Astrocyte of the hippocampus (primary cell): ENCODE measurements at places on chromosomes 7 and 10.
A peak's percentile ranks its signal among the peaks of the same experiment; 100 is the strongest.

- peak; percentile 24 for DNase-seq
Observed at GRCh38 chr7:101232141-101232850, 5.3 kb downstream of the CLDN15 start.

DNA sequence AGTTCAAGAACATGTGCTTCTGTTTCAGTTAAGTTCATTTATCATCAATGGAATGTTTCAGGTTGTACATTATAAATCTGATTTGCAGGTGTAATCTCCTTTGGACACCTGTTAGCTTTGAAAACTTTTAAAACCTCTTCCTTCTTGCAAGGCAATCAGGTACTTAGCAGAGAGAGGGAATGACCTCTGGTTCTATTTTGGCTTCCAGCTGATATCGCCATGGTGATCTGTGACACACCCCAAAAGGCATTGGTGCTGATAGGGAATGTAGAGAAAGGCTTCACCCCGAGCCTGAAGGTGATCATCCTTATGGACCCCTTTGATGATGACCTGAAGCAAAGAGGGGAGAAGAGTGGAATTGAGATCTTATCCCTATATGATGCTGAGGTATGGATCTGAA lies 35.4 kb downstream of the ACSL5 start:
- DNase-seq = no peak

GRCh38 chr7:21743493-21743892 lies 200.7 kb downstream of the DNAH11 start:
- DNase-seq = no peak

GRCh38 chr10:121129266-121129665 lies 278.1 kb downstream of the WDR11 start:
- DNase-seq = no peak

DNA sequence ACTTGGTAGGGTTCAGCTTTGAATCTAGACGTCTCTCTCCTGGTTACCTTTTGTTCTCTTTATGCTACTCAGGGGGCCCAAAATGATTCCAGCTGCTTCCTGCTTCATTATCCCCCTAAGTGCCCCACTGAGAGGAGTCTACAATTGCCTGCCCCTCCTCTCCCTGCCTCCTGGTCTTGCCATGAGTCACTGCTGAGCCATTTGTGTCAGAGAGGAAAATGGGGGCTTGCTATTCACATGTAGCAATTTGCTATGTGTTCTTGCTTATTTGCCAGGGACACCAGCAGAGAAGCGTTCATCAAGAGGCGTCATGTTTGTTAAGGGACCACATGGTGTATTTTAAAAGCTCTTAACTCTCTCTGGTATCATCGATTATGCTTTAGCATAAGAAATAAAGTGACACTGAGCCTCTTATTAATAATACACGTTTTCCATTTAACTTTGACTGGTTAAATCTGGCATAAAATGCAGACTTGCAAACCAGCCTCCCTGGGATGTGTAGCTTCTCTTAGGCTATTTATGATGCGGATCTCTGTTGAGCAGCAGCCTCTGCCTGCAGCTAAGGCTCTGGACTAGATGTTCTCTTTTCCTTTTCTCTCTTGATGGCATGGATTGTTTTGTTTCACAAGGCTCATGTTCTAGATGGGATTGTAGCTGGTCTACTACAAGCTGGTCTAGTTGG lies 239.3 kb downstream of the AUTS2 start:
- peak; percentile 73 for DNase-seq

DNA sequence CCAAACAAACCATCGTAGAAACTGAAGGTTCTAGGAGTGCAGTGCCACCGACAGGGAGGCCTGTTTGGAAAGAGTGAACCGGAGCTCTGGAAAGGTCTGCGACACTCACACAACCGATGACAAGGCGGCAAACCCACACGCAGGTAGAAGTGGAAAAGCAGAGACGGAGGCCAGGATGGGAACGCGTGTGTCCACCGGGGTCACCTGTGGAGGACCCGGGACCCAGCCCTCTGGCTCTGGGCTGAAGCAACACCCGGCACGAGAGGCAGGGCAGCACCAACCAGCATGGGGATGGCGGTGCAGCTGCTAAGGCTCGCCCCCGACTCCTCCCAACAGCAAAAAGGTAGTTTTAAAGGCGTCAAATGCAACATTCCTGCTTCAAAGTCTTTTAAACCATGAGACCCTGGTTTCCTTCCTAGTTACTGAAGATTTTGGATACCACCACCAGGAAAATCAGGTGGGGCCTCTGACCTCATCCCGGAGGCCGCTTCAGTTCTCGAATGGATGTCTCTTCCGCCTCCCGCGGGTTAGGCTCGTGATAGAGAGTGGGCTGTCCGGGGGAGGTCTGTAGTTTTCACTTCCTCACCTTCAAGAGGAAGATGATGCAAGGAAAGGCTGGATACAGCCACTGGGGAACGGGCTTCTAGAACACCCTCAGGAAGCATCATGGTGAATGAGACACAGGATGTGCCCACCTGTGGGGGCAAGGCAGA lies 115.5 kb downstream of the SMURF1 start:
- DNase-seq = no peak

GRCh38 chr7:140923358-140924006 lies 1.2 kb downstream of the BRAF start:
- peak; percentile 35 for DNase-seq

GRCh38 chr7:69564454-69565417 lies 33.5 kb upstream of the AUTS2 start:
- peak; percentile 61 for DNase-seq

GRCh38 chr7:18429547-18429946 lies 66.0 kb upstream of the HDAC9 start:
- peak; percentile 49 for DNase-seq

GRCh38 chr10:22638863-22639262 lies 75.5 kb downstream of the PIP4K2A start:
- DNase-seq = no peak

- DNase-seq = no peak
Observed at GRCh38 chr10:378930-379704, 243.9 kb downstream of the ZMYND11 start.

GRCh38 chr10:75761289-75761688 lies 329.9 kb downstream of the LRMDA start:
- no peak for DNase-seq

GRCh38 chr7:138745189-138745588 lies 44.0 kb upstream of the SVOPL start:
- no peak for DNase-seq

DNA sequence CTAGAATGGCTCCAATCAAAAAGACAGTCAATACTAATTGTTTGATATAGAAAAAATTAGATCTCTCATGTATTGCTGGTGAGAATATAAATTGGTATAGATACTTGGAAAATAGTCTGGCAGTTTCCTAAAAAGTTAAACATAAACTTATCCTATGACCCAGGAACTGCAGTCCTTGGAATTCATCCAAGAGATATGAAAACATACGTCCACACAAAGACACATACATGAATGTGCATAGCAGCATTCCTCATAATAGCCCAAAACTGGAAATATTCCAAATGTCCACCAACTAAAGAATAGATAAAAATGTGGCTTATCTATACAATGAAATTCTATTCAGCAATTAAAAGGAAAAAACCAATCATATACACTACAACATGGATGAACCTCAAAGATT lies 128.4 kb downstream of the ZFAND4 start:
- DNase-seq = no peak

DNA sequence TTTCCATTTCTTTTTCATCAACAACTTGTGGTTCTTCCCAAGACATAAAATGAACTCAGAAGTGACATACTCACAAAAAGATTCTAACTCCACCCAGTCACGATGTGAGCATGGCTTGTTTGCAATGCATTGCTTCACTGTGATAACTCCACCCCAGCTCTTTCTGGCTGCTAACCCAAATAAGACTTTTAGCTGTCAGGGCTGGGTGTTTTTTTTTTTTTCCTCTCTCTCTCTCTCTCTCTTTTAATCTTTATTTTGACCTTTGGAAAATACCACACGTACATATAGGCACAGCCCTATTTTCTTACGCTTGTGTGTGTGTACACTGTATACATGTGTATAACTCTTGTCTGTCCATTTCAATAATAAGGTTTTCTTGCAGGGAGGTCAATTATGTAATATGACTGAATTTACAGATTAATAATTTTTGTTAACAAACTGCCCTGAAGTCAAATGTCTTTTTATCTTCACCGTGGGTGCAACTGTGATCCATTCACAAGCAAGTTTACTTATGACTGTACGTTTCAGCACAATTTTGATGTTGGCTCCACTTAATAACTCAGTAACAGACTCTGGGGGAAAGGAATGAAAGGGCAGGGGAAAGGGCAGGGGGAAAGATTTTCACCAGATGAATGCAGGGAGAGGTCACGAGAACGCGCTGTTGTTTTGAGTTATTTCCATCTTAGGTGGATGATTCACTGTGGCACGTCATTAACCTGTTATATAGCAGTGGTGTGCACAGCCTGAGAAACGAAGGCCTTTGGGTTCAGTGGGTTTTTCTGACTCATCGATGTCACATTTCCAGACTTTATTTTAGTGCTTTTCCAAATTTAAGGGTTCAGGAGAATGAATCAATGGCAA lies 49.1 kb downstream of the APBB1IP start:
- peak; percentile 93 for DNase-seq

GRCh38 chr7:44750921-44751571 lies 2.4 kb downstream of the ZMIZ2 start:
- peak; percentile 53 for DNase-seq

GRCh38 chr10:88017781-88018180 lies 154.4 kb downstream of the PTEN start:
- DNase-seq = no peak

- no peak for DNase-seq
Observed at GRCh38 chr10:92074126-92074887, 150.7 kb downstream of the BTAF1 start.

DNA sequence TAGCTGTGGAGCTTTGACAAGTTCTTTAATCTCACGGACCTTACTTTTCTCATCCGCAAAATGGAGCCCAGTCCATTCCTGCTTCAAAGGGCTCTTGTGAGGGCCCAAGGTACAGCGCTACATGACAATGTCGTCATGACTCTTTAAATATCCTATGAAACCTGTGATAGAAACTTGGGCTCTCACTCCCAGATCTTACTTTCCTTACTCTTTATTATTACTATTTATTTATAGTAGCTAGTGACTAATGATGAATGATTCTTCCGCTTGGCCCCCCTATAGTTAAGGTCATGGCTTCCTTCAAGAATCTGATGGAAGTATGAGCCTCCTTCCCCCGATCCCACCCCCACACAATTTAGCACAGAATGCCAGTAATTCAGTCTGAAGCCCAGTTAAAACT lies 41.9 kb downstream of the RBM20 start:
- DNase-seq = no peak
